ENCODE measurements at places on chromosomes 2 and 18.

DNA sequence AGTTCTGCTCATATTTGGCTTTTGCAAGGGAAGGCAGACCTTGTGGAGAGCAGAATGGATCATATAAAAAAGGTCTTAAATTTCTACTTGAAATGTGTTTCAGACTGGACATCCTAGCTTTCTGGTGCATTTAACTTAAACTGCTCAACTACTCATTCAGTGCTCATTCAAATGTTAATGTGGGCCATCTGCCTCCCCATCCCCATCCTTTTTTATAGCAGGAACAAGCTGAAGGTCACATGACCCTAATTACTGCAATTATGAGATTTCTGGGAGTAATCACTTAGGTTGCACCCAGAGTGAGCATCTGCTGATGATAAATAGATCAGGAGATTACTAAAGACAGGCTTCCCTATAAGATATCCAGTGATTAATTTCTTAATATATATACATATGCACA is 96.1 kb downstream of the MAP2 start:
- no peak for DNase-seq

DNA sequence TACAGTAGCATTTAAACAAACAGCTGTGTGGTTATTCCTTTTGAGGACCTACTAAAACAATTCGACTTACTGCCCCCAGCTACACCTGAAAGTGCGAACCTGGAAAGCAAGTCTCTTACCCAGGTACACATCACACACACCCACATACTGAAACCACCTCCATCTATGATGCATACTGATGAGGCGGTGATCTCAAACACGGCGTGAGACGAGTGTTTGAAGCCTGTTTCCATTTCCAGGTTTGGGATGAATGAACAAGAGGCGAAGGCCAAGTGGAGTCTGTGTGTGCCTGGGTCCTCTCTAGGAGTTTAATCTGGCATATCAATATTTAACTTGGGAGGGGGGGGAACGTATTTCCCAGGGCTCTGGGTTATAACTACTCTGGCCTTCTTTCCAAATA is 1.6 kb downstream of the TMEM185B start:
- no peak for DNase-seq

DNA sequence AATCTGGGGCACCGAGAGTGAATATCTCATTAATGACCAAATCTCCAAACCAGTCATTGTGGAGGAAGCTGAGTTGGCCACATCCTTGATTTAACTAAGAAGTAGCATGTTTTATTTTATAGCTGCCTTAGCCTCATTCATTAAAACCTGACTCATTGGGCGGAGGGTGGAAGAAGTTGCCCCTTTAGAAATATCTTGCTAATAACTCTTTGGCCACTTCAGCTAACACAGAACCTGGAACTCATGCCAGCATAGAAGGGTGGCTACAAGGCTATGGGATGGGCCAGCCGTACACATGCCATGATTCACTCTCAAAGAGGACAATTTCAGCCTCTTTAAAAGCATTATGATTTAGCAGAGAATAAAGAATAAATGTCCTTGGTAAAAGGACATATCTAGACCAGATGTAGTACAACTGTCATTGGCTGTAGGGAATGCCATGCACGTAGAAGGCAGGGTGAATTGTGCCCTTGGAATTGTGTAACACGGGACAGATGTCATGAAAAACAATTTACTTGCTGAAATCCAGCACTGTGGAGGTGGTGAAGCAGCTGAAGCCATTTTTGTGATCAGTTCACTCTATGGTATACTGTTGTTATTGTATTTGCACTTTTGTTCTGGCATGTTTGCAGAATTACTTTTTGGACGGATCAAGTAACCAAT is 330.0 kb downstream of the PLCL1 start:
- no peak for DNase-seq

- no peak for DNase-seq
These were observed 5.4 kb upstream of the IL1RL2 start for GRCh38 chr2:102181376-102181775.

GRCh38 chr2:86541334-86541733 is 21.9 kb downstream of the CHMP3 start:
- no peak for DNase-seq

DNA sequence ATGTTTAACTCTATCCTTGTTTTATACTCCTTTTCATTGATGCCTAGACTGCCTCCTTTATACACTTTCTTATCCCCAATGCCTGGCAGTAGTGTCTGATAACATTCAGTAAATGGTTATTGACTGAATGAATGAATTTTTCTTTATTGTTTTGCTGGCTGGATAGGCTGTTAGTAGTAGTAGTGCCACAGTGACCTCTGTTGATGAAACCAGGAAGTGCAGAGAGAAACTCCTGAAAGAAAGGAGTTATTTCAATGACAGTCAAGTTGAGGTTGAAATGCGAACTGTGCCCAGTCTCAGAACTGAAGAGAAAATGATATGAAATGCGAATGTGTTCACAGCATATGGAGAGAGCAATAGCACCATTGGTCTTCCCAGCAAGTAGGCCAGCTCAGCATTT is 26.8 kb upstream of the SLC9A2 start:
- no peak for DNase-seq

GRCh38 chr2:3114406-3115185 is 263.0 kb downstream of the EIPR1 start:
- DNase-seq, result no peak

GRCh38 chr18:55106906-55107305 is 147.6 kb upstream of the CCDC68 start:
- DNase-seq, result no peak

DNA sequence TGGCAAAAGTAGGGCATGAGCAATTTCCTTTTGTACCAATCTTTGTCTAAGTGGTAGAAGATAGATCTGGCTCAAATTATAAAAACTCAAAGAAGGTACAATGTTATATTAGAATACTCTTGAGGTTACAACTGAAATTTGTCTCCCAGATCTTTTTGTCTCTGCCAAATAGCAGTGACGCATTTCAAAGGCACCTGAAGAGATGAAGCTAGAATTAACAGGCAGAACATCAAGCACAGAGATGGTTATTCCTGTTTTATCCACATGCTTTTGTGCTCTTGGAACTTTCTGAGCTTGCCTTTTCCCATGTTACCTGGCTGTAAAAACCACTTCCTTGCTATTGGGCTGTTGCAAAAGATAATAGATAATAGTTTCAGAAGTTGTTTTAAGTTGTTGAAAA is 74.3 kb downstream of the GREB1L start:
- DNase-seq, result no peak

DNA sequence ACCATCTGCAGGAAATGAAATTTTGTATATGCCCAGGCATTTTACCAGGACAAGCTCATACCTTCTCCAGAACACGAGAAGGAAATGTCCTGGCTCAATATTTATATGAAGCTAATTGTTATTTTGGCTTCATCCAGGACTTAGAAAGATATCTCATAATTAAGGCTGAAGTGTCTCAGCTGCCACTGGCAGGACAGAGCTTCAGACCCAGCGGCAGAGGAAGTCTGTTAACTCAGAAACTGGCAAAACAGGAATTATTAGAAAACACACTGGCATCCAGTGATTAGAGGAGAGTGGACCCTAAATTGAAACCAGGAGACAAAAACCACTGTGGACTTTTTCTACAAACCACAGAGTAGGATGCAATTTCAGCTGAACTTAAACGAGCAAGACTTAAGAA is 329.7 kb downstream of the CYRIA start:
- no peak for DNase-seq

DNA sequence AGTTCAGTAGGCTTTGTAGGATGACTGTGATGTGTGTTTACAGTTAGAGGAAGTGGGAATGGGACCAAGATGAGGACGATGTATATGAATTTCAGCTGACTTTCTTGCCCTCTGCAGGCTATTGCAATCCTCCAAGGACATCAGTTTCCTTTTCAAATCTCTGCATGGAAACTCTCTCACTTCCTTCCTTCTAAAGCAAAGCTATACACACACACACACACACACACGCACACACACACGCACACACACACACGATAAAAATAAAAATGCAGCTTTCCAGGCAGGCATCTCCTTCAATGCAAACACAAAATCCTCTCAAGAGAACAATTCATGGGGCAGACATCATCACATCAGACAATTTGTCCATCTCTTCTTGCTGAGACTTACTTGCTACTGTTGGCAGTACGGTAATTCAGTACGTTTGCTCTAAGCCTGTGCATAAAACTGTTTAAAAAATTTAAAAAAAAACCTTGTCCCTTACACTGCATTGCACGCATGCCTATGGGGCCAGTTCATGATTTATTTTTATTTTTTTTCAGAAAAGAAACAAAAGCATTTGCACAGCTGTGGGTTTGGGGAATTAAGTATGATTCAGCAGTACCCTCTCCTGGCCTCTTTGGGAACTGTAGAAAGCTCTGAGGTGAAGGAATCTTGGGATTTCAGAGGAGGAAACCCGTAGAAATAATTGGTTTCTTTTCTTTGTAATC is 27.1 kb upstream of the ICOS start:
- DNase-seq, result no peak

DNA sequence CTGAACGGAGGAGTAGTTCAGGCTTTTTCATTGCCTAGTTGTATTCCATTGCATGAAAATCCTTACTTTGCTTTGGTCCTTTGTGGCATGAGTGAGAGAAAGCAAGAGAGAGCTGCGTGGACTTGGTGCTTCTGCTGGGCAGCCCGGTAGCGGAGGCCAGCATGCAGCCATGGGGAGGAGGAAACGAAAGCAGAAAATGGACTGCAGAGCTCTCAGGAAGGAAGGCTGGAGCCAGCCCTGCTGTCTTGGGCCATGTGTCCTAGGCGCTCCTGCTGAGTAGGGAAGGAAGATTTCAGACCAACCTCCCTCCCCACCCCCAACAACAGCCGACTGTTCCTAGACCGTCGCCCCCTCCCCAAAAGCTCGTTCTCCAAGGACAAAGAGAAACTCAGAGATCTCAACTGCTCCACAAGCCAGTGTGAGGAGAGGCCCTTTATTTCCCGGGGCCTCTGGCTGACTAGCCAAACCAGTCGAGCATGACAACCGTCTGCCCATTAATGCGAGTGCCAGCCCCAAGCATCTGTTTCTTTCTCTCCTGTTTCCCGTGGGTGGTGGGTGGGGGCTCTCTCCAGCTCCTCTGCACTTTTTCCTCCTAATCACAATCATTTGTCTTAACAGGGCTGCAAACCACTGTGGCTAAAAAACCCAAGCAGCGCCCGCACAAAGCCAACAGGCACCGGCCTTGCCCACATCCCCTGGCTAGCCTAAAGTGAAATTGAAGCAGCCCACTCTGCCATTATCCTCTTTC is 66.8 kb upstream of the FZD7 start:
- DNase-seq, result no peak

GRCh38 chr2:205848601-205849000 is 166.3 kb downstream of the NRP2 start:
- DNase-seq, result no peak

- no peak for DNase-seq
These were observed 71.9 kb downstream of the MYL12B start for GRCh38 chr18:3333721-3334386.

GRCh38 chr2:42962508-42962953 is 170.1 kb upstream of the HAAO start:
- no peak for DNase-seq

DNA sequence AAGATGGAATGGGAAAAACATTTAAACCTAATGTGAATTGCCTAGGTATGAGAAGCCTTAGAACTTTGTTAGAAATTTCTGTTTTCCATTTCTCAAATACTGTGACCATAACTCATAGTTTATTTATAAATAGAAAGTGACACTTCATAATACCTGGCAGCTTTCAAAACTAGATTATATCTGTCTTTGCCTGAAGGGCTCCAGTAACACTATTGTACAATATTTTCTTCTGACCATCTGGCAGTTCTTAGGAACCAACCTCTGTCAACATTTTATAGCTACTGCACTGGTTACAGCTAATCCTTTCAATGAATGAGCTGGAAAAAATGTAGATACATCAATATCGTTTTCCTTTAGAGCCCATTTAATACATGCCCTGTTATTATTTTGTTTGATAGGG is 237.4 kb downstream of the CAMKMT start:
- no peak for DNase-seq

- DNase-seq, result no peak
These were observed 57.1 kb downstream of the MAP4K4 start for GRCh38 chr2:101754618-101755017.

DNA sequence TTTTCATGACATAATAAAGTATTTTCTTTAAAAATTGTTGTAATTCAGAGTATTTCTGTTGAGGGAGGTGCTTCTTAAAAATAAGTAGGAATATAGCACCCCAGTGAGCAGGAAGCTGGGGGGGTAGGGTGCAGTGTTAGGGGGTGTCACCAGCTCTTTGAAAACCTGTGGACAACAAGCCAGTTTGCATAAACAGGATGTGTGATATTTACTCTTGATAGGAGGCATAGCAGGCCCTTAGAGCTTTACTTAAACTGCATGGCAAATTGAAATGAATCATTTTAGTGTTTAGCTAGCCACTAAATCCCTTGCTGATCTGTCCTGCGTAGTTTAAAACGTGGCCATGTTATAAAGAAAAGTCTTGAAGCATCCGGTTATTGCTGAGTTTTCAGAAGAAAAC is 8.4 kb downstream of the TGIF1 start:
- no peak for DNase-seq
